ENCODE measurements at places on chromosomes 12 and 14.

- DNase-seq: no peak
Observed at GRCh38 chr14:33287189-33287588, 348.5 kb downstream of the NPAS3 start.

DNA sequence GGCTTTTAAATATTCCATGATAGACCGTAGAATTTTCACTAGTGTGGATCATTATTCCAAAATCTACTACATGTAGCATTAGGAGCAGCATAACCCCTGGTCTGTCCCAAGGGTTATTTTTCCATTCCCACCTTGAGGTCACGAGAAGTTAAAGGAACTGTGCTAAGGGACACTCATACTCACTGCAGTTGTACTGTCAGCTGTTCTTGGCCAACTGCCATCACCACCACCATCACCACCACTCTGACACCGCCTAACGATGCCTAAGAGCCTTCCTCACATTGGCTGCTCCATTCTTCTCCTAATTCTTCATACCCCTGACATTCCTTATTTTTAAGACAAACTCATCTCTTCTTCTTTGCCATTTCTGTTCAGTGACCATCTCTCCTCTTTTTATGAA lies 13.4 kb upstream of the PTGDR start:
- DNase-seq: no peak

- DNase-seq: no peak
Observed at GRCh38 chr14:24954037-24954699, 95.8 kb downstream of the STXBP6 start.

GRCh38 chr12:8947737-8948136 lies 1.7 kb downstream of the M6PR start:
- no peak for DNase-seq

DNA sequence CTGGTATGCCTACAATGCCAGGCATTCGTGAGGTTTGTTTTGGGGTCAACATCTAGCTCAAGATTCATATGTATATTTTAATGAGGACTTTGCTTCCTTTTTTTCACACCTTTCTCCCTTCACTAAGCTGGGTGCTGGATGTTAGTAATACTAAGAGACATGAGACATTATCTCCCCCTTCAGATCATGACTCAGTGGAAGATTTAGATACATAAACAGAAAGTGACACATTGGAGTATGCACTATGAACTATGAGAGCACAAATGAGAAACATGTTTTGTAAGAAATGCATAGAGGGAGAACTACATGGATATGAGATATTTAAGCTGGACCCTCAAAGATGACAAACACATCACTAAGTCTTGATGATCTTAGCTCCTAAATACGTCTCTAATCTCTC lies 286.3 kb downstream of the RPAP3 start:
- DNase-seq: no peak

- DNase-seq: no peak
Observed at GRCh38 chr12:6846316-6846869, 4.7 kb downstream of the CDCA3 start.

GRCh38 chr12:54579696-54580333 lies 8.6 kb downstream of the PPP1R1A start:
- DNase-seq: peak; percentile 95

GRCh38 chr12:121638298-121639202 lies 12.2 kb downstream of the ORAI1 start:
- no peak for DNase-seq

DNA sequence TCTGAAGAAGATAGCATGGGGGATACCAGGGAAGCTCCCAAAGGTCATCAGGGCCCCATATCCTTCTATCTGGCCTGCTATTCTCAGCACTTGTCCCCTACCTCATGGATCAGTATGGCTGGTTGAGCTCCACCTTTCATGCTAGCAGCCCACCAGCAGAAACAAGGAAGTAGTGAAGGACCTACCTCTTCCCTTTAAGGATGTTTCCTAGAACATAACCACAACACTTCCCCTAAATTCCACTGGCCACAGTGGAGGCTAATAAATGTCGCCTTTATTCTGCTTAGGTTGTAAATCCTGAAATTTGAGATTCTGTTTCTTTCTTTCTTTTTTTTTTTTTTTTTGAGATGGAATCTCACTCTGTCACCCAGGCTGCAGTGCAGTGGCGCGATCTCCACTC lies 128.6 kb upstream of the PARP11 start:
- DNase-seq: no peak

Data from H9 (cell line).